ENCODE measurements at places on chromosomes 1 and 21. TPM values are rescaled to one million over a fixed set of nuclear protein-coding genes. Genes with fewer than 3 reads are reported as not detected.

LEPR gene
- total RNA-seq = 5.5 TPM

RHD gene
- not detected for total RNA-seq

S1PR1 gene
- total RNA-seq = 241 TPM

MRPL20 gene
- 204 TPM for total RNA-seq

TFF2 gene
- total RNA-seq = not detected

FHAD1 gene
- 0.40 TPM for total RNA-seq

Data from mammary microvascular endothelial cell (primary cell).